Fibroblast of pulmonary artery (primary cell): ENCODE measurements at places on chromosomes 7 and 10.
A peak's percentile ranks its signal among the peaks of the same experiment; 100 is the strongest.

- no peak for DNase-seq
Observed at GRCh38 chr7:29315892-29316270, 121.3 kb downstream of the CHN2 start.

GRCh38 chr7:1977876-1978441 is 254.8 kb downstream of the MAD1L1 start:
- DNase-seq: no peak

GRCh38 chr7:155360495-155361345 is 63.0 kb downstream of the INSIG1 start:
- no peak for DNase-seq

DNA sequence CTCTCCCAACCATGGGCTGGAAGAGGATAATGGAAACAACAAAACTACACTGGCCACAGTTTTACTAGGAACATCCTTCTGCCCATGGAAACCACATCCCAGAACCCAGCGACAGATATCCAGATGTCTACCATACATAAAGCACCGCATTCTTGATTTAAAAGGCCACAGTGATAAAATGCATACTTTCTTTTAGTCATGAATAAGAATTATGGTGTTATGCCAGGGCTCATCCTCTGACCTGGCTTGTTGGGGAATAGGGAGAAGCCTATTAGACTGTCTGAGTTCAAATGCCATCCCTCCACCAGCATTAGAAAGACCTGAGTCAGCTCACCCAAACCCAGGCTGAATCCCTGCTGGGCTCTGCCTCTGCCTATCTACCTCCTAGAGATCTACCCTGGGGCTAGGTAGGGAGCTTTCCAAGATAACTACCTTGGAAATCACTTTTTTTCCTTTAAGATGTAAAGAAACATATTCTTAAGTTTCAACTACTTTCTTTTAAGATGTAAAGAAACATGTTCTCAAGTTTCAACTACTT is 5.2 kb downstream of the ABCA13 start:
- DNase-seq: no peak

GRCh38 chr7:22709857-22710256 is 17.1 kb upstream of the IL6 start:
- DNase-seq: no peak

GRCh38 chr10:100027416-100027815 is 17.7 kb upstream of the DNMBP start:
- no peak for DNase-seq

DNA sequence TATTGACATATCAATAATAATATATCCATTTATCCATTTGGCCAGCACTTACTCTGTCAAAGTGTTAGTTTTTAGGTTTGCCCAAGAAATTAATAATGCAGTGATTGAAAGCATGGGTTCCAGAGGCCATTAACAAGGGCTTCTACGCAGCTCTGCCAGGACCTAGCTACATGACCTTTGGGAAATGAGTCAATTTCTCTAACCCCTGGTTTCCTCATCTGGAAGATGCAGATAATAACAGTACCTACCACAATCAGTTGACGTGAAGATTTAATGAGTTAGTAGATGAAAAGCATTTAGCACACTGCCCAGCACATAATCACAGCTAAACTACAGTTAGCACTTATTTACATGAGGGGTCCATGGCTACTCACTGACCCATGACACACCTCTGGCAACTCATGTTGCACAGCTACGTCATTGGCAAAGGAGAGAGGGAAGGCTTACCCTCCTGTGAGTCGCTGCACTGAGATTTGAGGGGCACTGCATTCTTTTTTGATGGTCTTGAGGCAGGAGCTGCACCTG is 263.7 kb downstream of the PLXNA4 start:
- DNase-seq: no peak

- DNase-seq: no peak
Observed at GRCh38 chr7:140053812-140054539, 8.8 kb downstream of the PARP12 start.

GRCh38 chr7:142749218-142749993 is at the start of gene PRSS1:
TSS of gene PRSS1 (plus strand) at chr7:142749472. CDS start at chr7:142749485, 13 bp downstream.
- no peak for DNase-seq

DNA sequence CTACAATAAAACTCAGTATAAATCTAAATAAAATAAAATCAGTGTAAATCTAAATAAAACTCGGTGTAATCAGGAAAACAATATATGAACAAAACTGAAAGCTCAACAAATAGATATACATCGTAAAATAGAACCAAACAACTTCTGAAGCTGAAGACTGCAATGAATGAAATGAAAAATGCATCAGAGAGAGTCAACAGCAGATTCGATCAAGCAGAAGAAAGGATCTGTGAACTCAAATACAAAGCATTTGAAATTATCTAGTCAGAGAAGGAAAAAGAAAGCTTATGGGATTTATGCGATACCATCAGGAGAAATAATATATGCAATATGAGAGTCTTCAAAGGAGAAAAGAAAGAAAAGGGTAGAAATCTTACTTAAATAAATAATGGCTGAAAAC is 255.0 kb downstream of the BICC1 start:
- DNase-seq: no peak

DNA sequence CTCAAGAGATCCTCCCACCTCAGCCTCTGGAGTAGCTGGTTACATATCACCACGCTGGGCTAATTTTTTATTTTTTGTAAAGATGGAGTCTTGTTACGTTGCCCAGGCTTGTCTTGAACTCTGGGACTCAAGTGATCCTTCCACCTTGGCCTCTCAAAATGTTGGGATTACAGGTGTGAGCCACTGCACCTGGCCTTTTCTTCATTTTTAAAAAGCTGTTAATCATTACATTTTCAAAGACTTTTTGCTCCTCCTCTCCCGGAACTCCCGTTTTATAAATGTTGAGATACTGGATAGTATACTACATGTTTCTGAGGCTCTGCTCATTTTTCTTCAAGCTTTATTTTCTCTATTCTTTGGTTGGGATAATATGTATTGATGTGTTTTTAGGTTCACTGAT is 16.4 kb downstream of the AOAH start:
- no peak for DNase-seq

GRCh38 chr10:77574438-77574837 is 63.2 kb downstream of the KCNMA1 start:
- DNase-seq: no peak

- no peak for DNase-seq
Observed at GRCh38 chr7:30660331-30661255, 21.7 kb downstream of the CRHR2 start.

- no peak for DNase-seq
Observed at GRCh38 chr7:124752310-124752709, 13.3 kb downstream of the GPR37 start.

DNA sequence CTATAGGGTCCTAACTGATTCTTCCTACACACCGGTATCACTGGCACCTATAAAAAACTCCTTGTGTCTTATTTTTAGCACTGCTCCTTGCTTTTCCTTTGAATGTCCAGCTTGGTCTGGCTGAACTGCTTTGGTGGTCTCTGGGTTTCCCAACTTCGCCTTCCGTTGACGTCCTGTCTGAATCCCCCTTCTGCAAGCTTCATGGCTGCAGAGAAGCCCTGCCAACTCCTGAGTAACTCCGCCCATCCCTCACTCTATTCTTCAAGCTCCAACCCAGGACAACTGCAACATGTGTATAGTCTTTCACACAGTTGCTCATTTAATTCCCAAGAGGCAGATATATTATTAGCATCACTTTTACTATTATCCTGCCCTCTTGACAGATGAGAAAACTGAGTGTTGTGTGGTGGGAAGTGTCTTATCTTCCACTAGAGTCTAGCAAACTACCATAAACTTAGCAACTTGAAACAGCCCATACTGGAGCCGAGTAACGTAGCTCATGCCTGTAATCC is 40.9 kb downstream of the MTURN start:
- DNase-seq: no peak

GRCh38 chr10:48711830-48712229 is 27.2 kb downstream of the WDFY4 start:
- DNase-seq: no peak

GRCh38 chr7:43244784-43245183 is 132.3 kb downstream of the HECW1 start:
- no peak for DNase-seq

DNA sequence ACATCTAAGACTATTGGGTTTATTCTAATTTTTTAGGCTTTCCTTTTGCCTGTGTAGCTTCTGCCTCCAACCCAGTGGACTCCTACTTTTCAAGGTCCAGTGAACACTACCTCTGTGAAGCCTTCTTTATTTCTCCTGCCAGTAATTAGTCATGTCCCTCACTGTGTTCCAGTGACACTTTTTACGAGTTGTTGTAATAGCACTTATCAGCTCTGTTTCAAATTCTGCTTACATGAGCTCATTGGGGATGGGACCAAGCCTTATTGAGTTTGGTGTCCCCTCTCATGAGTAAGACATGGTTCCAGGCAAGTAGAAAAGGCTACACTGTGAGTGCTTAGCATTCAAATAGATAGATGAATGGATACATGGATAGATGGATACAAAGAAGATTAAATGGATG is 184.6 kb downstream of the HIBADH start:
- no peak for DNase-seq

- DNase-seq: no peak
Observed at GRCh38 chr7:151889406-151890354, 12.8 kb upstream of the PRKAG2 start.

GRCh38 chr7:158574308-158575036 is 13.2 kb downstream of the PTPRN2 start:
- no peak for DNase-seq

DNA sequence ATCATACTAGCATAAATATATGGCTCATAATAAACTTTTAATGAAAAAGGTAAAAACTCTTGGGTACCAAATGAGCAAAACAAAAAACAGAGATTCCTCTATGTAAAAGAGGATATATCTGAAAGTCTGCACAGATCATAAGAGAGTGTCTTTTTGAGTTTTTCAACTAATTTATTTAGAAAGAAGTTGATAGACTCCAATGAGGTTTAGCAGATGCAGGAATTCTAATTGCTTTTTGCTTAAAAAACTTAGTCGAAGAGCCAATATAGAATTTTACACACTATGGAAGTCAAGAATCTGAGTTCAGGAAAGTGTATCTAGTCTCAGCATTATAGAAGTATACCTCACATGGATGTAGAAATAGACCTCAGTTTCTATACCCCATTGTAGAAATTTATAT is 3.4 kb upstream of the MLLT10 start:
- no peak for DNase-seq

DNA sequence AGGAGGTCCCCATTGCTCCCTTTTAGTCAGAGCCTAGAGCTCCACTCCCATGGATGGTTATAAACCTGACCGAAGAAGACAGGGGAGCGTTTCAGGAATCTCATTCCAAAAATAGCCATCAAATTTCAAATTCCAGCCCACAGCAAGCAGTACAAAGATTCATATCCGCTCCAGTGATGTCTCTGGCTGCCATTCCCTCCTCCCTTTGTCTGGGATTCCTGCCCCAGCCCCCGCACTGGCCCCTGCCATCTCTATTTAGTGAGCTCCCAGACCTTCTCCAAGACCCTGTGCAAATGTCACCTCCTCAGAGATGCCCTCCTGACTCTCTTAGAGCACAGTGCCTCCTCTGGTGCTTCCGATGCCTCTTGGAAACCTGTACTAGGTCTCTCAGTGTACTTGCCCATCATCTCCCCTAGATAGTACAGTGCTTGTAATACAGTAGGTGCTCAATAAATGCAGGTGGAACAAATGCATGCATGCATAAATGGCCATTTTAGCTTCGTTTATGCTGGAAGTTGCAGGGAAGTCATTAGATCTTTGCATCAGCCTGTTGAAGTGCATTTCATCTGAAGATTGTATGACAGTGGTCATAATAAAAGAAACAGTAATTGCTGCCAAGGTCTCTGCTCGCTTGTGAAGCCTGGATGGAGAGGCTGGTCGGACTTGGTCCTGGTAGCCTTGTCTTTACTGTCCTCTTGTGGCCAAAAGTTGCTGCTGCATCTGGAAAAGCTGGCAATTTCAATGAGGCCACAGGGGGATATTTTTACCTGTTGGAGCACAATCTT is 32.0 kb upstream of the HABP2 start:
- peak; percentile 82 for DNase-seq

- no peak for DNase-seq
Observed at GRCh38 chr7:44236333-44236728, 35.6 kb downstream of the YKT6 start.

DNA sequence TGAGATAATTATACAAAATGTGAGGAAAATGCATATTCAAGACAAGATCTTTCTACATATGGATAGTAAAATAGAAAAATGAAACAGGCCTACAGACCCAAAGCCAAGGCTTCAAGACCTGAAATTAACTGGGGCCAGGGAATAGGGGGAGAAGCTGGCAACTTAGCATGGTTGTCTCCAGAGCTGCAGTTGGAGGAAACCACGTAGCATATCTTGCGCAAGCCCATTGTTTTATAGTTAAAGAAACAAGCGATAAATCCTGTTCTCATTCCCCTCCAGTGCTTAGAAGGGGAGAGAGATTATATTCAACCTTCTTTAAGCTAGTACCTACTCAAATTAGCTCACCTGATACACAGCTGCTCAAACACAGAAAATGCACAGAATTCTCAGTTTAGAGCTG is 197.1 kb downstream of the SORCS1 start:
- no peak for DNase-seq

GRCh38 chr7:41702635-41703371 is at the start of gene INHBA:
TSS of gene INHBA (minus strand) at chr7:41703090. CDS start at chr7:41700374, 2,716 bp downstream.
- peak; percentile 85 for DNase-seq

DNA sequence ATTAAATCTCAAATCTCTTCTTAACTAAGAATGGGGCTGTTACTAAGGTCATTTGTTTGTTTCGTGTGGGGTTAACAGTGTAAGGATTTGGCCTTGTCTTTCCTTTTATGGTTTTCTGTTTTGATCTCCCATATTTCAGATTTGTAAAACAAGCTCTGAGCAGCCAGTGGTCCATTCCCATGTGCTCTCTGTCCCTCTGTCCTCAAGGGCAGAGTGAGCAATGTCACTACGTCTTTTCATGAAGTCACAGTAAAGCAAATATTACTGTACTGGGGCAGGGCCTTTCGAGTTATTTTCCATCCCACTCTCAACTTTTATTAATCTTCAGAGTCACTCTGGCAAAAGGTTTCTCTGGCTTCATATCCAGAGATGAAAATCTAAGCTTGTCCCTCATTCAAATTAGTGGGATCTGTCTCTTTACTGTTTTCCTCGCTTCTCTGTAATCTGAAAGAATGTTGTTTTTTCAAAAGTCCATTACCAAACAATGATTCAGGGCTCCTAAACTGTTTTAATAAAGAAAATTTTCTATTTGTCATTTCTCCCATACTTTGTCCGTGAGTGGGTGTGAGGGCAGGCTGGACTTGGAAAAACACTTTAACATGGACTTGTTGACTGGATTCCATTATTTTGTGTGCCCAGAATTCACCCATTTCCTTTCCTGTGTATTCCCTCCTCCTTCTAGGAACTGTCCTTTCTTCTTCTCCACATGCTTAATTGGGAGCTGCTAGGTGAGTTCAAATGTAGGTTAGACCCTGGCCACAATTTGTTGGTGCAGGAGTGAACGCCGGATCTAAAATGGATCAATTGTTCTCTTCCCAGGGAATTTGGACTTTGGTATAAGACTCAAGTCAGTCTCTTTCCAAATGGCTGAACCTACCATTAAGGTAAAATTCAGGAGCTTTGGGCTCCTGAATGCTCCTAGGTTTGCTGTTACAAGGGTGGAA is 42.1 kb upstream of the NAMPT start:
- no peak for DNase-seq

DNA sequence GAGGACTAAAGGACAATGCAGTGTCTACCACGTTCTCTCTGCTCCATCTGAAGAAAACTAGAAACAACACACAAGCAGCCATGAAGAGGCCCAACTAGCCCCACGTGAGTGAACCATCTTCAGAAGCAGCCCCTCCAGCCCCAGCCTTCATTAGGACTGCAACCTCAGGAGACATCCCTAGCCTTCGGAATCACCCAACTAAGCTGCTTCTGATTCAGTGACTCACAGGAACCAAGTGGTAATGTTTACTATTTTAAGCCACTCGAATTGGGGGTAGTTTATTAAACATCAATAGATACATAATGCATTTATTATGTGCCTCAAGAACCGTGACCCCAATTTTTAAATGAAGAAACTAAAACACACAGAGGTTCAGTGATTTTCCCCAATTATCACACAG is 22.6 kb downstream of the ARHGAP12 start:
- DNase-seq: no peak
